K562 (cell line): ENCODE measurements at places on chromosomes 16 and 17. TPM values are rescaled to one million over a fixed set of nuclear protein-coding genes. Genes with fewer than 3 reads are reported as not detected.

Gene NOS2
- not detected in 2 replicates for total RNA-seq

Gene PAFAH1B1
- 66.4 and 72.4 TPM in 2 replicates for total RNA-seq

- DNase-seq = no peak
Observed at GRCh38 chr17:7588553-7589203, 1.2 kb downstream of the SOX15 start.

DNA sequence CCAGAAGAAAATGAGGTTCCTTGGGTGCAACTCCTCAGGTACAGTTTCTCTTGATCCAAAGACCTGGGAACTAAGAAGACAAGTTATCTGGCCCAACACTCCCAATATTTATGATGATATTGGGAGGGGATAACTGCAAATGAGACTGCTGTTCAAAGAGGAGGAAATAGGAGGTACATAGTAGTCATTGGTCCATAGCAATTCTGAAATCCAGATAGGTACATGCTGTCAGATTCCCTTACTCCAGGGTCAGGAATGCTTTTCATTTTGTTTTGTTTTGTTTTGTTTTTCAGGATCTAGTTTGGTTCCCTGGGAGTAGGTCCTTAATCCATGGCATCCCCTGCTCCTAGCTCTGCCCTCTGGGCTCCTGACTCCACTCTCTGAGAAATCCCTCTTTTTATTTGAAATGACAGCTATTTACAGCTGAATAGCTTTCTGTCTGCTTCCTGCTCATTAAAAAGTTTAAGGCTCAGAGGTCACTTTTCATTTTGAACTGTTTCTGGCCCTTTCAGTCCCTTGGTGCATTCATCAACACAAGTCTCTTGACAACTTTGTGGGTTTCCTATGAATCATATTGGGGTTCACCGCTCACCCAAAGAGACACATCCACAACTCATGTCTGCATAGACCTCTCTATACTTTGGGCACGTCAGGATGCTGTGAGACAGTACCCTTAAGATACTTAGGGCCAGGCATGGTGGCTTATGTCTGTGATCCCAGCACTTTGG is 110.2 kb upstream of the C17orf78 start:
- DNase-seq = no peak

GRCh38 chr16:87560428-87561199 is 41.7 kb upstream of the JPH3 start:
- DNase-seq = peak; percentile 98

DNA sequence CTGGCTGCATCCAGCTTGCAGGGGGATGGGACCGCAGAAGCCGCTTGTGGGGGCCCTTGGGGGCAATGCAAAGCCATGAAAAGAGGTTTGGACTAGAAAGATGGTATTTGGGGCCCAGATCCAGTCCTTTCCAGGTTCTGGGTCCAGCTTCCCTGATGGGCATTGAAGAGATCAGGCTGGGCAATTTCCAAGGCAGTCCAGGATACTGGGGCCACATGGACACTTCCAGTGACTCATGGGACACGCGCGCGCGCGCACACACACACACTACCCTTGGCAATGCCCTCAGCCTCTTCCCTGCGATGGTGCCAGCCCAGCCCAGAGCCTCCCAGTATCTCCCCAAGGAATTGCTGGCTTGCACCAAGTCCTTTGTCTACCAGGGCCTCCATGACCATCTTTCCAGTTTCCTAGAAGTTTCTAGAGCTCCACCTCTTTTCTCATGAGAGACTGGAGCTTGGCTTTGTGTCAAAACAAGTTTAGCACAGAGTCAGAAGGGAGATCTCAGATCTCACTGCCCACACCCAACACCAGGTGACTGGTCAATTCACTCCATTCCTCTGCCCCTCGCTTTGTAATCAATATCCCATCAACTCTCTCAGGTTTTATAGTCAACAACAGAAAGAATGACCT is 44.3 kb downstream of the WNT3 start:
- DNase-seq = peak; percentile 55

DNA sequence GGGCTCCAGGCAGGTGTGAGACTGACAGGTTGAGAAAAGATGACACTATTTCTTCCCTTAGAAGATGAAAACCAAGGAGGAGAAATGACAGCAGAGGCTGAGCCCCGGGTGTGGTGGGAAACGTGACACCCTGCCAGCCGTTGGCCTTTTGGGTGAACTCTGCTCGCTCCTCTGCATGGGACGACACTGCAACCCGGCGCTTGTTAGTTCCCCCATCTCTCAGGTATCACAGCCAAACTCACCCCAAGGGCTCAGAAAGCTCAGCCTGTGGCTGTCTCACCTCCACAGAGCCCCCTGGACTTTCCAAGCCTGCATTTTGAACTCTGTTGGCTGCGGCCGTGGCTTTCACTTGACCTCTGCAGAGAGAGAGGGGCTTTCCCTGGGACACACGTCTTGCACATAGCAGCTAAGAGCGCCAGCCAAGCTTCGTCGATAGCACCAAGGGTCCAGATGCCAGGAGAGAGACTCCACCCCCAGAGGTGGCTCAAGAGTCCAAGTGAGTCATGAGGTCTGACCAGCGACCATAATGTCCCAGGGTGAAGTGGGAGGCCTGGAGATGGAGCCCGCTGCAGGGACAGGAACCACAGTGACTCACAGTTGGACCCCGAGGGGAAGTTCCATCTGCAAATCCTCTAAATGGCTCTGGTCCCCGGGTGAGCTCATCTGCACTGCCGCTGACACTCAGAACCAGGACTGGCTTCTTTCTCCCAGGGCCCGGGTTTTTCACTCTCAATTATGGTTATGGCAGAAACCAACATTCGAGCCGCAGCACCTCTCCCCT is 301.9 kb downstream of the SOX9 start:
- DNase-seq = no peak

DNA sequence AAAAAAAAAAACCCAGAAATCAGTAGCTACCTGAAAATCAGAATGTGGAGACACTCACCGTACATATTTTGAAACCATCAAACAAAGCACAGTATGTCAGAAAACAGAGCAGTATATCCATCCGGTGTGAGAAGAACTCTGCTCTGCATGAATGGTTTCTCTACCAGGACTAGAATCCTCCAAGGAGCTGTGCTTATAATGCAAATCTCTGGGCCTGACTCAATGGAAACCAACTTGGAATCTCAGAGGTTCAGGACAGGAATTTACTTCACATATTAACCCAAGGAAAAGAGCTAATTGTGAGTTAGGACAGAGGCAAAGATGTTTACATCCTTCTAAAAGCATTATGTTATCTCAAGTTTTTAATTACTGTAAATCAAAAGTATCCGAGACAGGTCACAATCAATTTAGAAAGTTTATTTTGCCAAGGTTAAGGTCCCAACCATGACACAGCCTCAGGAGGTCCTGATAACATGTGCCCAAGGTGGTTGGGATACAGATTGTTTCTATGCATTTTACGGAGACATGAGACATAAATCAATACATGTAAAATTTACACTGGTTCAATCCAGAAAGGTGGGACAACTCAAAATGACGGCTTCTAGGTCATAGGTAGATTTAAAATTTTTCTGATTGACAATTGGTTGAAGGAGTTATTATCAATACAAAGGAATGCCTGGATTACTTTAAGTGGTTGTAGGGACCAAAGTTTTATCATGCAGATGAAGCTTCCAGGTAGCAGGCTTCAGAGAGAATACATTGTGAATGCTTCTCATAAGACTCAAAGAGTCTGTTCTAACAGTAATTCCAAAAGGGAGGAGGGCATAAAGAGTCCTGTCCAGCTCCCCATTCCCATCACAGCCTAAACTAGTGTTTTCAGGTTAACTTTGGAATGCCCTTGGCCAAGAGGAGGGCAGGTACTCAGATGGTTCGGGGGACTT is 164.1 kb downstream of the CDH8 start:
- no peak for DNase-seq
